ENCODE measurements at places on chromosomes 1 and 21. TPM values are rescaled to one million over a fixed set of nuclear protein-coding genes. Genes with fewer than 3 reads are reported as not detected.

- H3K27ac ChIP-seq: no peak overlapping the region
- no peak for DNase-seq
- H3K4me1 ChIP-seq: no peaks in the 10 kb centered on the region
Observed at GRCh38 chr21:37631319-37632117, 264.9 kb downstream of the DYRK1A start.

DNA sequence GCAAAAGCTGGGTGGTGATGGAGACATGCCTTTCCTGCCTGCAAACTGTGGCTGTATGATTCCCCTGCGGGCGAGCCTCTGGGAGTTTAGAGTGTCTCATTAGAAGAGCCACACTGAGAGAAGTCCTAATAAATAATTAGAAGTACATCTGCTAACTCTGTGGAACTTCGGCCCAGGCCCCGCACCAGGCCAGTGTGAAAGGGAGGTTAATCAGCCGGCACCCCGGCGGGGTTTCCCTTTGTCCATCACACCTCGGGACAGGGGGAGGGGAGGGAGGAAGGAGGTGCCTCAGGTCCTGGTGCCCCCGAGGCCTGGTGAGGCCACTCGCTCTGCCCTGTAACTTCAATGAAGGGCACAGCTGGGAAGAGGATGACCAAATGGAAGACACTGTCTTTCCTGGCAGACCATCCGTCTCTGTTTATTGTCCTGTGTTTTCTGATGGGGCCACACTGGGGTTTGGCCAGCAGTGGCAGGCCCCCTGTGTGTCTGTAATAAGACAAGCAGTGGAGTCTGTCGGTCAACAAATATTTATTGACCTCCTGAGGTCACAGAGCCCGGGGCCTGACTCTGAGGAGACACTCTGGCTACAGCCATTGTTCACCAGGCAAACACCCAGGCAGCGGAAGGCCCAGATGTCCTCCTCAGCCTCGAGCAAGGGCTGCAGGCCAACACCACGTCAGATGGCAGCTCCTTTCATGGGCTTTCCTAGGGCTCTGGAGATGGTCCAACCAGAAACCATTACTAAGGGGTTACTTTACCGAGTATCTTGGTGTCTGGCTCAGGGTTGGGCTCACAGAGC lies 267.5 kb upstream of the RAB4A start:
- peaks cover 30% of the 10 kb centered on the region for H3K4me1 ChIP-seq
- no peaks in the 10 kb centered on the region for H3K36me3 ChIP-seq
- no peak overlapping the region for H3K27ac ChIP-seq
- DNase-seq: peak; percentile 87

DNA sequence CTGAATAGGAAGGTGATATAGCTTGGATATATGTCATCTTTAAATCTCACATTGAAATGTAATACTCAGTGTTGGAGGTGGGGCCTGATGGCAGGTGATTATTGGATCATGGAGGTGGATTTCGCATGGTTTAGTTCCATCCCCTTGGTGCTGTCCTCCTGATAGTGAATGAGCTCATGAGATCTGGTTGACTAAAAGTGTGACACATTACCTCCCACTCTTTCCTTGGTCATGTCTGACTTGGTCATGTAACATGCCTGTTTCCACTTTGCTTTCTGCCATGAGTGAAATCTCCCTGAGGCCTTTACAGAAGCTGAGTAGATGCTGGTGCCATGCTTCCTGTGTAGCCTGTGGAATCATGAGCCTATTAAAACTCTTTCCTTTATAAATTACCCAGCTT lies 664.5 kb upstream of the NR5A2 start:
- no peaks in the 10 kb centered on the region for H3K4me1 ChIP-seq
- H3K4me3 ChIP-seq: no peak overlapping the region
- H3K27ac ChIP-seq: no peak overlapping the region
- DNase-seq: no peak
- no peaks in the 10 kb centered on the region for H3K36me3 ChIP-seq
- no peaks in the 10 kb centered on the region for H3K27me3 ChIP-seq

DNA sequence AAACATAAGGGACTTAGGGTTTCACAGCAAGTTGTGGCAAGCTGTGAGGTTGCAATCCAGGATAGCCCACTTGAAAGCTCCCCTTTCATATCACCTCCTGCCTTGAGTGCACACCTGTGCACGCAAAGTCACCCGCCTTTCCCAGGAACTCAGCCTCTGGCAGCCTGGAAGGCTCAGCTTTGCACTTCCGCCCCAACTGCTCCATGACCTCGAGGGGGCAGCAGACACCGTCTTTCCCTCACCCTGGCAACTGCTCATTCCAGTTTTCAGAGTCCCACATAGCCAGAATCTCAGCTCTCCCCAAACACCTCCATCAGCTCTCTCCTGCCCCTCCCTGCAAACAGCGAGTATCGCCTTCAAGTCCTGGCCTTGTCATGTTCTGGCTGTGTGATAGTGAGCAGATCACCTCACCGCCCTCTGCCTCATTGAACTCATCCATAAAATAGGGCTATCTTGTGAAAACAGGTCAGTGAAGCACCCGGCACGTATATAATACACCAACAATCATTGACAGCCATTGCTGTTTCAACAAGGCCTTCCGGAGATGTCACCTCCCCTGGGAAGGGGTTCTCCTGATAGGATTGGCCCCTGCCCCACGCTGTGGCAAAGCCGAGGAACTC lies 32.2 kb upstream of the EPB41 start:
- peak; percentile 91 for DNase-seq
- no peaks in the 10 kb centered on the region for H3K36me3 ChIP-seq
- no peak overlapping the region for H3K27ac ChIP-seq
- no peak overlapping the region for H3K4me3 ChIP-seq
- H3K4me1 ChIP-seq: peaks cover 16% of the 10 kb centered on the region

- peak; percentile 65 for DNase-seq
- no peak overlapping the region for H3K27ac ChIP-seq
- H3K4me3 ChIP-seq: no peak overlapping the region
- H3K4me1 ChIP-seq: peaks cover 62% of the 10 kb centered on the region
Observed at GRCh38 chr1:101004061-101004460, 21.5 kb downstream of the DPH5 start.

- DNase-seq: no peak
- H3K36me3 ChIP-seq: no peaks in the 10 kb centered on the region
- no peak overlapping the region for H3K27ac ChIP-seq
- no peak overlapping the region for H3K4me3 ChIP-seq
- H3K4me1 ChIP-seq: no peaks in the 10 kb centered on the region
Observed at GRCh38 chr1:81308191-81308590, 492.5 kb upstream of the ADGRL2 start.

- DNase-seq: peak; percentile 72
- H3K4me3 ChIP-seq: no peak overlapping the region
- H3K4me1 ChIP-seq: peaks cover 20% of the 10 kb centered on the region
- H3K36me3 ChIP-seq: no peaks in the 10 kb centered on the region
- no peaks in the 10 kb centered on the region for H3K27me3 ChIP-seq
Observed at GRCh38 chr1:72649991-72650390, 367.7 kb upstream of the NEGR1 start.

GRCh38 chr1:228940926-228941325 lies 205.6 kb downstream of the RHOU start:
- H3K27me3 ChIP-seq: no peaks in the 10 kb centered on the region
- H3K4me3 ChIP-seq: no peak overlapping the region
- no peak for DNase-seq
- H3K4me1 ChIP-seq: peaks cover 24% of the 10 kb centered on the region

DNA sequence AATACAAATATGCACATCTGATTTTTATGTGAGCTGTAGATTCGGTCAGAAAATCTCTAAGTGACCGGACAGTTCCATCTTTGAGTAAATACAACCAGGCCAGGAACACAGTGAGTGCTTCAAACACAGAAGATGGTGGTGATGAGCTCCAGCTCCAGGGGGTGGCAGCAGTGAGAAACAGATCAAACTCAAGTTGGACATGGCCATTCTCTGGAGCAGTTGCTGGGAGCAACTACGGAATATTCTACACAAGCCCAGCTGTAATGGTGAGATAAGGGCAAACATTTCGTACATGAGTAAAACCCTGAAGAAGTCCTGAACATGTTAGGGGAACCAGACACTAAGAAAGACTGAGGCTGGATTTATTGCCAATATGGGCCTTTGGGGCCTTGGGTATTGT lies 100.7 kb downstream of the BARHL2 start:
- H3K27me3 ChIP-seq: no peaks in the 10 kb centered on the region
- no peaks in the 10 kb centered on the region for H3K4me1 ChIP-seq
- H3K4me3 ChIP-seq: no peak overlapping the region
- H3K27ac ChIP-seq: no peak overlapping the region

GRCh38 chr1:92929461-92929860 lies 31.8 kb downstream of the DIPK1A start:
- no peaks in the 10 kb centered on the region for H3K36me3 ChIP-seq
- DNase-seq: no peak
- H3K27ac ChIP-seq: no peak overlapping the region
- no peak overlapping the region for H3K4me3 ChIP-seq
- no peaks in the 10 kb centered on the region for H3K27me3 ChIP-seq
- peaks cover 15% of the 10 kb centered on the region for H3K4me1 ChIP-seq

DNA sequence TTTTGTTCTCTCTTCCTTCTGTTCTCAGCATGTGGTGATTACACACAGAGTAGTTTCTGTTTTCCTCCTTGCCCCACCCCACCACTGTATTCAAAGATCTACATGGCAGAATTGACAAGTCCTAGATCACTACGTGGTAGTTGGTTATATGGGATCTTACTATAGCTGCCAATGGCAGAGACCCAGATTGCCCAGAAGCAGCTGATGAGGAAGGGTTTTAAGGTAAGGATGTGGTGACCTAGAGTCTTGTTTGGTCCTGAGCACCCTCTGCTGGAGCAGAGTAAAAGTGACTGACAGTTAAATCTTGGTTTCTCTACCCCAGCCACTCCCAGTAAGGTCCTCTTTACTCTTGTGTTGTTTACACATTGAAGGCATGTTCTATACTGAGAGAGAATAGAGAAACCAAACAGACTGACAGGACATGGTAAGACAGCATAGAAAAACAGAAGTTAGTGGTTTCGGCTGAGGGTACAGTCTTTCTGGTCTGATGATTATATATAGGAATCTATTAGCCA lies 22.8 kb upstream of the STRIP1 start:
- H3K27me3 ChIP-seq: no peaks in the 10 kb centered on the region
- DNase-seq: peak; percentile 56
- peaks cover 55% of the 10 kb centered on the region for H3K36me3 ChIP-seq
- H3K4me1 ChIP-seq: peaks cover 7% of the 10 kb centered on the region
- H3K4me3 ChIP-seq: no peak overlapping the region

GRCh38 chr21:44485254-44485793 lies 30.0 kb downstream of the LRRC3 start:
- no peaks in the 10 kb centered on the region for H3K4me1 ChIP-seq
- H3K4me3 ChIP-seq: no peak overlapping the region
- no peaks in the 10 kb centered on the region for H3K27me3 ChIP-seq
- H3K27ac ChIP-seq: no peak overlapping the region

- no peaks in the 10 kb centered on the region for H3K36me3 ChIP-seq
- H3K27me3 ChIP-seq: no peaks in the 10 kb centered on the region
- H3K4me3 ChIP-seq: no peak overlapping the region
Observed at GRCh38 chr1:168613691-168614231, 37.4 kb downstream of the XCL1 start.

GRCh38 chr1:230145505-230145899 lies 78.5 kb downstream of the GALNT2 start:
- peaks cover 16% of the 10 kb centered on the region for H3K4me1 ChIP-seq
- no peaks in the 10 kb centered on the region for H3K27me3 ChIP-seq
- DNase-seq: no peak
- peak overlapping the region; percentile 29 for H3K27ac ChIP-seq
- H3K36me3 ChIP-seq: no peaks in the 10 kb centered on the region

DNA sequence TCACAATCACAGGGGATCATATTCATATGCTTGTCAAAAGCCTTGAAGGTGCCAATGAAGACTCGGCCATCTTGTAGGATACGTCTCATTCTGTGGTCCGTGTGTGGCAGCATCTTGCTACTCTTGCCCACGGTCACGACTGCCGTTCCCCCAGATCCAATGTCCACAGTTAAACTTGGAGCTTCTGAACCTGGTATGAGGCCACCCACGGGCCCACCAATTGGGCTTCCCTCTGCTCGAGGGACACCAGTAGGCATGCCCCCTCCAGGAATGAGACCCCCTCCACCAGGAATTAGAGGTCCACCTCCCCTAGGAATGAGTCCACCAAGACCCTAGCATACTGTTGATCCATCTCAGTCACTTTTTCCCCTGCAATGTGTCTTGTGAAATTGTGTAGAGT lies 39.6 kb downstream of the MORN1 start:
- no peaks in the 10 kb centered on the region for H3K27me3 ChIP-seq
- DNase-seq: no peak
- H3K4me1 ChIP-seq: no peaks in the 10 kb centered on the region
- no peak overlapping the region for H3K4me3 ChIP-seq
- no peaks in the 10 kb centered on the region for H3K36me3 ChIP-seq
- H3K27ac ChIP-seq: no peak overlapping the region

DNA sequence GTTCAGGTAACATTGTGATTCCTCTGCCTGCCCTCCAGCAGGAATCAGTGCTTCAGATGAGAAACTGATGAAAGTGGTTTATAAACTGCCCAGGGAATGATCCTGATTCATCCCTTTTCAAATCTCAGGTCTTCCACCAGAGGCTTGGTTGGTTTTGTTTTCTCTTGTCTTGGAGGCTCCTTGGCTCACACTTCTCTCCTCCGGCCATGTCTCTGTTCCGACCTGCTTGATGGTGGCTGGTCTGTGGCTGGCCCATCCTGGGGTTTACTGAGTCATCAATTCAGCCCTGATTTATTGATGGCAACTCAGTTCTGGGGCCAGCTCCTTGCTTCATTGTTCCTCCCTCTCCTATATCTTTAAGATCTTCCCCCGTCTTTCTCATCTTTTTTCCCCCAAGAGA lies 56.6 kb upstream of the SLC2A1 start:
- no peak overlapping the region for H3K27ac ChIP-seq
- no peaks in the 10 kb centered on the region for H3K27me3 ChIP-seq
- H3K4me1 ChIP-seq: no peaks in the 10 kb centered on the region
- no peak for DNase-seq
- H3K36me3 ChIP-seq: no peaks in the 10 kb centered on the region
- H3K4me3 ChIP-seq: no peak overlapping the region

GRCh38 chr21:17461582-17461981 lies 51.3 kb upstream of the CXADR start:
- no peaks in the 10 kb centered on the region for H3K36me3 ChIP-seq
- DNase-seq: no peak
- no peak overlapping the region for H3K4me3 ChIP-seq
- no peaks in the 10 kb centered on the region for H3K27me3 ChIP-seq
- peaks cover 12% of the 10 kb centered on the region for H3K4me1 ChIP-seq

- H3K27me3 ChIP-seq: no peaks in the 10 kb centered on the region
- no peak overlapping the region for H3K4me3 ChIP-seq
- H3K36me3 ChIP-seq: no peaks in the 10 kb centered on the region
- no peak for DNase-seq
- no peaks in the 10 kb centered on the region for H3K4me1 ChIP-seq
- H3K27ac ChIP-seq: no peak overlapping the region
Observed at GRCh38 chr1:210412240-210412639, 83.5 kb downstream of the HHAT start.

- no peaks in the 10 kb centered on the region for H3K36me3 ChIP-seq
- H3K27me3 ChIP-seq: no peaks in the 10 kb centered on the region
- no peak overlapping the region for H3K4me3 ChIP-seq
- no peak overlapping the region for H3K27ac ChIP-seq
- H3K4me1 ChIP-seq: no peaks in the 10 kb centered on the region
- no peak for DNase-seq
Observed at GRCh38 chr1:245742896-245743295, 588.1 kb downstream of the KIF26B start.

LIN28A gene
- total RNA-seq: 0.80 TPM

GPR52 gene
- total RNA-seq: 2.6 TPM

PGBD5 gene
- total RNA-seq: 3.0 TPM

GFI1 gene
- 2.5 TPM for total RNA-seq

A3GALT2 gene
- total RNA-seq: 0.28 TPM

SERPINC1 gene
- 0.61 TPM for total RNA-seq

EFNA4 gene
- total RNA-seq: 13.4 TPM

All from lung (tissue), 17 donors.